GF-D8 (cell line): ENCODE measurements at places on chromosomes 12 and 14.

DNA sequence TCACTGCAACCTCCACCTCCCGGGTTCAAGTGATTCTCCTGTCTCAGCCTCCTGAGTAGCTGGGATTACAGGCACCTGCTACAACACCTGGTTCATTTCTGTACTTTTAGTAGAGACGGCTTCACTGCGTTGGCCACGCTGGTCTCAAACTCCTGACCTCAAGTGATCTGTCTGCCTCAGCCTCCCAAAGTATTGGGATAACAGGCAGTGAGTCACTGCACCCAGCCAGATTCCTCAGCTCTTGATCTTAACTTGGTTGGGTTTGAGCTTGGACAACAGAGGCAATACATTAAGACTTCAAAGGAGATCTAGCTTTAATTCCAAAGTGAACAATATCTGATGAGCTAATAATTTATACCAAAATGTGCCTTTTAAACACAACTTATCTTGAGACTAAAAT lies 5.6 kb downstream of the DAZAP2 start:
- DNase-seq, result no peak

DNA sequence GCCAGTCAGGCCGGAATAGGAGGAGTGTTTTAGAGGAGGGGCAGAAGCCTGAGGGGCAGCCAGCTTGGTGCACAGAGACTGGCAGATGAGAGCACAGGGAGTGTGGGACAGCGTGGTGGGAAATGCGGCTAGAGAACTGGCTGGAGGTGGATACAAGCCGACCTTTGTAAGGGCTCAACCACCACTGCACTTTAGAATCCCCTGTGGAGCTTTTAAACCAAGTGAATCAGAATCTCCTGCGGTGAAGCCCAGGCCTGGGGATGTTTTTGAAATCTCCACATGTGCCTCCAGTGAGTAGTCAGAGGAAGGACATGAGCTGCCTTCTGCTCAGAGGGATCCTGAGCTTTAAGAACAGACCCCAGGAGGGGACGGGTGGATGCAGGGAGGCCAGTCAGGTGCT lies 10.9 kb upstream of the PCED1B start:
- DNase-seq, result no peak

- DNase-seq, result peak; percentile 35
These were observed 522 bp downstream of the R3HDM2 start for GRCh38 chr12:57430112-57430930.

DNA sequence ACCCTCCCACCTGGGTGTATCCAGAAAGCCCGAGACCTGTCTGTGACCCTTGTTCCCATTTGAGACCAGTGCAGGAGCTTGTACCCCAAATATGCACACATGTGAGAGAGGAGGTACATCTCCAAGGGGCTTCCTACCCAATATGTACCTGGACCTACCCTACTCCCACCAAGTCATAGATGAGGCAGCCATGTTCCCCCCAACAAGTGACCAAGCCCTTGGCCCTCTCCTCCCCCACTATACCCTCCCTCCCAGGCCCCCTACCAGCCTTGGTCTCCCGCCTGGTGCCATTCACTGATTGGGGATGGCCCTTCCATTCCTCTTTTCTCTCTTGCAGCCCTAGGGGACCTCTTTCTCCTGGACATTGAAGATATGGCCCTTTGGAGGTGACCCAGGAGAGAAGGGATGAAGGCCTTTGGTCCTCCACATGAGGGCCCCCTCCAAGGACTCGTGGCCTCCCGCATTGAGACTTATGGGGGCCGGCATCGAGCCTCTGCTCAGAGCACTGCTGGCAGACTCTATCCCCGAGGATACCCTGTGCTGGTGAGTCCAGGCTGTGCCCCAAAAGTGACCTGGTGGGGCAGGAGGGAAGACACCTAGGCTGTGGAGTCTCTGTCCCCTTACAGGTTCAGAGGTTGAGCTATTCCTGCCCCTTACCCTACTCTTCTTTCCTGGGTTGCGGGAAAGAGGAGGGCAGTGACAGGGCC lies 1.5 kb downstream of the PLEKHG6 start:
- DNase-seq, result no peak

GRCh38 chr12:133256321-133256720 lies 20.6 kb upstream of the ANHX start:
- no peak for DNase-seq

DNA sequence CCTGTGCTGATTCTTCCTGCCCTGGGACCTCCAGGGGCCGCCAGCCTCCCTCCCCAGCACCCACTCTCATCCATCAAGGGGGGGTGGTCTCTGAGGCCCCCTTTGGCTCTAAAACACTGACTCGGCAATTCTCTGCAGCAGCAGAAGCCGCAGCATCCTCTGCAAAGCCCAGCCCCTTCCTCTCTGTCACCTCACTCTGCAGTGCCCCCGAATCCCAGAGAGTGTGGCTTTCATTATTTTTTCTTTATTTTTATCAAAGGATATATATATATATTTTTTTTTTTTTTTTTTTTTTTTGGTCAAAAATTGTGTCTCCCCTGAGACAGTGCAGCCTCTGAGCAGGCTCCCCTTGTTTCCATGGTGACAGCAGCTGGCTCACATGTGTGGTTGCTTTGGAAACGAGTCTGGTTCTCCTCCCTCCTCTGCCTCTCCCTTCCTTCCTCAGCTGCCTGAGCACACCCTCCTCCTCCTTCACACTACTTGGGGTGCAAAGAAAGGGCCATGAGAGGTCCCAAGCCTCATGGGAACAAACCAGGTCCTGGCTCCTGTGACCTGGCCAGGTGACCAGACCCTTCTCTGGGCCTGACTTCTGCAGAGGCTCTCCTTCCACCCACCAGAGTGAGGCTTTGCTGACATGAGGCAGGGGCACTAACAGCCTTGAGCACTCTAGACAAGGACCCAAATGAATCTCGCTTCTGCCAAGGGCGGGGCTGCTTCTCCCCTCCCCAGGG lies 100.5 kb downstream of the LRRC74A start:
- no peak for DNase-seq
